ENCODE measurements at places on chromosomes 7 and 10.

DNA sequence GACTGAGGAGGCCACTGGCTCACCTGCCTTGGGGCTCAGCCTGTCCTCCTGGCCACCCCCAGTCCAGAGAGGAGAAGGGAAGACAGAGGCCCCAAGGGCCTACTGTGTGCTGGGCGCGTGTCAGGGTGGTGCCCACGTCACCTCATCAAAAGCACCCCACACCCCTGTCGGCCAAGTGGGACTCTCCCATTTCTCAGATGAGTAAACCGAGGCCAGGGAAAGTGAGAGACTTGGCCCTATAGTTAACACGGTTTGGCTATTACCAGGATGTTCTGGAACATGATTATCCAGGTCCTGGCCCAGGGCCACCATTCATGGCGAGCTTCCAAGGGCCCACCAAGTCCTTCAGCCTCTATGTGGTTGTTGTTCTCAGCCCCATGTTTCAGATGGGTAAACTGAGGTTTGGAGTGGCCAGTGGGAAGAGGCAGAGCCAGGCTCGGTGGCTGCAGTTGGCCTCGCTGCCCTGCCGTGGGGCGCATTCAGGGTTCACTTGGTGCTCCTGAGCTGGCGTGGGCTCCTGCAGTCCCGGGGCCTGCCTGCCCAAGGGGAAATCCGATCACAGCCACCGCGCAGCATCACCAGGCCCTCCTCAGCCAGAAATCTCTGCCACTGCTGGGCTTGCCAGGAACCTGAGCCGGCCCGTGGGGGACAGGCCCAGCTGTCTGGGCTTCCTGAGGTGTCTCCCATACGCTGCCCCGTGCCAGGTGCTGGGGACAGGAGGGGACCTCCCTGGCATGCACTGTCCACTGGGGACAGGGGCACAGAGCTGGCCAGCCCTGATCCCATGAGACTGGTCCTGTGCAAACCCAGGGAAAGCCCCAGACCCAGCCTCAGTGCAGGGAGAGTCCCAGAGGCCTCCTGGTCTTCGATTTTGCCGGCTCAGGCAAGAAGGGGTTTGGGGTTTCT is 117.7 kb upstream of the TNRC18 start:
- no peaks in the 10 kb centered on the region for H3K27me3 ChIP-seq
- peak; percentile 24 for ATAC-seq
- peaks cover 10% of the 10 kb centered on the region for H3K4me1 ChIP-seq
- no peak overlapping the region for H3K27ac ChIP-seq
- no peak overlapping the region for H3K4me3 ChIP-seq

DNA sequence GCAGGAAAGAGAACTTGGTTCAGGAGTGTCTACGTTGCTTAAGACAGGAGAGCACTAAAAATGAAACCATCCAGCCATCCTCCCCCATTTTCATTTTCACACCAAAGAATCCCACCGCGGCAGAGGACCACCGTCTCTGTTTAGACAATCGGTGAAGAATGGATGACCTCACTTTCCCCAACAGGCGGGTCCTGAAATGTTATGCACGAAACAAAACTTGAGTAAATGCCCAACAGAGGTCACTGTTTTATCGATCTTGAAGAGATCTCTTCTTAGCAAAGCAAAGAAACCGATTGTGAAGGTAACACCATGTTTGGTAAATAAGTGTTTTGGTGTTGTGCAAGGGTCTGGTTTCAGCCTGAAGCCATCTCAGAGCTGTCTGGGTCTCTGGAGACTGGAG is 1.4 kb upstream of the IL6 start:
- no peak overlapping the region for H3K27ac ChIP-seq
- peaks cover 5% of the 10 kb centered on the region for H3K4me1 ChIP-seq

- ATAC-seq, result no peak
- H3K4me3 ChIP-seq, result peak overlapping the region; percentile 56
- H3K27ac ChIP-seq, result no peak overlapping the region
- H3K27me3 ChIP-seq, result peaks cover 58% of the 10 kb centered on the region
- H3K4me1 ChIP-seq, result peaks cover 14% of the 10 kb centered on the region
- no peaks in the 10 kb centered on the region for H3K36me3 ChIP-seq
Measured at GRCh38 chr7:151251328-151251688, 2.8 kb upstream of the SMARCD3 start.

- no peak for ATAC-seq
- H3K36me3 ChIP-seq, result no peaks in the 10 kb centered on the region
- H3K27me3 ChIP-seq, result no peaks in the 10 kb centered on the region
Measured at GRCh38 chr7:54392935-54393334, 149.2 kb upstream of the VSTM2A start.

DNA sequence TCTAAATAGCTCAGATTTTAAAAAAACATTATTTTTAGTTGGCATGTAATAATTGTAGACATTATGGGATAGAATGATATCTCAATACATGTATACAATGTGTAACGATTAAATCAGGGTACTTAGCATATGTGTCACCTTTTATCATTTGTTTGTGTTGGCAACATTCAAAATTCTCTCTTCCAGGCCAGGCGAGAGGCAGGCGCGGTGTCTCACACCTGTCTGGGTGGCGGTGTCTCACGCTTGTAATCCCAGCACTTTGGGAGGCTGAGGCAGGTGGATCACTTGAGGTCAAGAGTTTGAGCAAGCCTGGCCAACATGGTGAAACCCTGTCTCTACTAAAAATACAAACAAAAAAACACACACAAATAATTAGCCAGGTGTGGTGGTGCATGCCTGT is 151.7 kb downstream of the RTKN2 start:
- ATAC-seq, result no peak
- no peak overlapping the region for H3K4me3 ChIP-seq
- H3K4me1 ChIP-seq, result peaks cover 10% of the 10 kb centered on the region
- H3K36me3 ChIP-seq, result no peaks in the 10 kb centered on the region

GRCh38 chr10:76285012-76285411 is 853.6 kb downstream of the LRMDA start:
- H3K36me3 ChIP-seq, result no peaks in the 10 kb centered on the region
- ATAC-seq, result no peak
- H3K4me3 ChIP-seq, result no peak overlapping the region
- H3K27ac ChIP-seq, result no peak overlapping the region

- no peak overlapping the region for H3K27ac ChIP-seq
- H3K4me3 ChIP-seq, result no peak overlapping the region
- no peaks in the 10 kb centered on the region for H3K27me3 ChIP-seq
- no peak for ATAC-seq
- no peaks in the 10 kb centered on the region for H3K36me3 ChIP-seq
Measured at GRCh38 chr7:110973196-110973990, 117.5 kb upstream of the LRRN3 start.

All from activated T-helper 17 cell treated with anti-CD3 and anti-CD28 coated beads, Interleukin-2, amount 50 U/mL, for 72 hours (primary cell).